ENCODE measurements at places on chromosomes 4 and X. TPM values are rescaled to one million over a fixed set of nuclear protein-coding genes. Genes with fewer than 3 reads are reported as not detected.

The GABRQ gene
- total RNA-seq: 0.09 TPM

The PITX2 gene
- 0.33 TPM for total RNA-seq

The SHISA3 gene
- 0.28 TPM for total RNA-seq

The FAM13A gene
- 9.3 TPM for total RNA-seq

The IL2 gene
- total RNA-seq: 4.2 TPM

The SH3BGRL gene
- 110 TPM for total RNA-seq

The CC2D2A gene
- 3.3 TPM for total RNA-seq

The GPR173 gene
- 0.61 TPM for total RNA-seq

The ASB12 gene
- total RNA-seq: 0.09 TPM

The OCIAD2 gene
- 106 TPM for total RNA-seq

The EDA2R gene
- total RNA-seq: 2.2 TPM

GRCh38 chr4:163350672-163351071 is 7.0 kb downstream of the NPY5R start:
- H3K27me3 ChIP-seq: peaks cover 2% of the 10 kb centered on the region
- H3K4me1 ChIP-seq: no peaks in the 10 kb centered on the region
- no peak for DNase-seq
- H3K36me3 ChIP-seq: no peaks in the 10 kb centered on the region
- no peak overlapping the region for H3K4me3 ChIP-seq

GRCh38 chr4:43089730-43090129 is 197.2 kb downstream of the GRXCR1 start:
- H3K4me1 ChIP-seq: no peaks in the 10 kb centered on the region
- no peak overlapping the region for H3K4me3 ChIP-seq
- H3K27ac ChIP-seq: no peak overlapping the region
- DNase-seq: no peak

DNA sequence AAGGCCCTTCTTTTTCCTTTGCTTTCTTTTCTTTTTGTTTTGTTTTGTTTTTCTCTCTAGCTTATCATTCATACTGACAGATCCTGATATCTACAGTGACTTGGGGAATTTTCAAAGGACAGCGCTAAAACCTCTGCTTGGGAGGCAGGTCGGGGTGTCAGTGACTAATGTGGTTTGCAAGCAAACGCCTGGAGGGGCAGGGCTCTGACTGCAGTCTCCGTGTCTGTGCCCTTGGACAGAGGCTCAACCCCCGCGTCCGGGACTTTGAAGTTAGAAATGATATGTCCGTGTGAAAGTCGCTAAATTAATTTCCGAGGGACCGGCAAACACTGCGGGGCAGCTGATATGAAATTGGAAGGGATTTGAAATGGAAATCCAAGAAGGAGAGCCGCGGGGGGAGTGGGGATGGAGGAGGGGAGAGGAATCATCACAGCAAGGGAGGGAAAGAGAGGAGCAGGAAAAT is 312.4 kb downstream of the DHRSX start:
- no peaks in the 10 kb centered on the region for H3K4me1 ChIP-seq
- H3K27ac ChIP-seq: no peak overlapping the region
- H3K27me3 ChIP-seq: no peaks in the 10 kb centered on the region
- no peak for DNase-seq

GRCh38 chr4:81876106-81876505 is 404.4 kb upstream of the RASGEF1B start:
- DNase-seq: no peak
- no peak overlapping the region for H3K27ac ChIP-seq
- no peaks in the 10 kb centered on the region for H3K4me1 ChIP-seq
- H3K27me3 ChIP-seq: no peaks in the 10 kb centered on the region
- no peak overlapping the region for H3K4me3 ChIP-seq

DNA sequence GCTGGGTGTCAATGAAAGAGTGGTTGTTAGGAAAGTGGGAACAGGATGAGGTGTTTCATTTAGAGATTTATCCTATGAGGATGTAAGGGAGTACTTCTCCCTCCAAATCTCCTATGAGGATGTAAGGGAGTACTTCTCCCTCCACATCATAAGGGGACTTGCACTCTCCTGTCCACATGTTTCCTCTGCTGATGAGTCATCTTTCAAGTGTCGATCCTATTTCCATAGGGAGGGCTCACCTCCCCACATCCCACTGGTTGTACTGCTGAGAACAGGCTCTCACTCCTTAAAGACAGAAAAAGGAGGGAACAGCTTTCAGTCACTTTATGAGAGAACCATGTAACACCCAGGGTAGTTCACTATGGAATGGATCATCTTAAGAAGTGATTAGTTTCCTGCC is 65.0 kb downstream of the INPP4B start:
- no peaks in the 10 kb centered on the region for H3K4me1 ChIP-seq
- no peaks in the 10 kb centered on the region for H3K27me3 ChIP-seq
- no peak for DNase-seq
- H3K36me3 ChIP-seq: no peaks in the 10 kb centered on the region

GRCh38 chr4:165472943-165473676 is 94.3 kb downstream of the CPE start:
- H3K4me1 ChIP-seq: no peaks in the 10 kb centered on the region
- no peaks in the 10 kb centered on the region for H3K27me3 ChIP-seq
- DNase-seq: no peak
- H3K4me3 ChIP-seq: no peak overlapping the region
- no peak overlapping the region for H3K27ac ChIP-seq

- no peak overlapping the region for H3K4me3 ChIP-seq
- H3K27me3 ChIP-seq: no peaks in the 10 kb centered on the region
- no peak overlapping the region for H3K27ac ChIP-seq
- DNase-seq: no peak
Measured at GRCh38 chr4:19259920-19260319, 991.8 kb upstream of the SLIT2 start.

DNA sequence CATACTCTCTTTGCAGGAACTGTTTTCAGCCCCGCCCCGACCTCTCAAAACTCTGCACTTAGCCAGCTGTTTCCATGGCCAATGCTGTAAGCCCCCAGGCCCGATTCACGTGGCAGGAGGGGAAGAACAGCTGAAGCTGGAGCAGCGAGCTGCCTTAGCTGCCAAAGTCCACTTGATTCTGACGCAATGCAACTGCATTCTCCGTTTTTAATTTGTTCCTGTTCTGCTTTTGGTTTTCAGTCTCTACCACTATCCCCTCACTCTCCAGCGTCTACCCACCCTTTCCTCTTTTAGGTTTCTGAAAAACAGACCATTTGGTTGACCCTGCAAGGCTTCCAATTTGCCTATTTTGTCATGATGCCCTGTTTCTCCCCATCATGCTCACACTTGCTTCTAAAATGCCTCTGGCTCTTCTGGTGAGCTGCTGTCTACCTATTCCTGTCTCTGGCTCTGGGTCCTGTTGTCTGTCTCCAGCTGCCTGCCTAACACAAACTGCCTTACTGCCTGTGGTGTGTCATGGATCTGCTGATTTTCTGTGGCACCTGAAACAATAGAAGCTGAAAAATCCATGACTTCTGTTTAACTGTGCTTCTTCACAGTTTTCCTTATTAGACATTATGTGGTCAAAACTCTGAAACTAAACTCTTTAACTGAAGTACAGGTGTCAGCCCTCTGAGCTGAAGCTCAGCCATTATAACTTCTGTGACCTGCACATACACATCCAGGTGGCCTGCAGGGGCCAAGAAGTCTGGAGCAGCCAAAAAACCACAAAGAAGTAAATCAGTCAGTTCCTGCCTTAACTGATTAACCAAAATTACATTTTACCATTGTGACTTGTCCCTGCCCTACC is 160.5 kb upstream of the AGTR2 start:
- H3K4me1 ChIP-seq: no peaks in the 10 kb centered on the region
- no peaks in the 10 kb centered on the region for H3K27me3 ChIP-seq
- no peak for DNase-seq
- no peaks in the 10 kb centered on the region for H3K36me3 ChIP-seq

- H3K27me3 ChIP-seq: peaks cover 16% of the 10 kb centered on the region
- peaks cover 24% of the 10 kb centered on the region for H3K4me1 ChIP-seq
- no peak overlapping the region for H3K27ac ChIP-seq
- no peak overlapping the region for H3K4me3 ChIP-seq
- DNase-seq: no peak
Measured at GRCh38 chrX:9878146-9878820, 88.9 kb upstream of the CLDN34 start.

DNA sequence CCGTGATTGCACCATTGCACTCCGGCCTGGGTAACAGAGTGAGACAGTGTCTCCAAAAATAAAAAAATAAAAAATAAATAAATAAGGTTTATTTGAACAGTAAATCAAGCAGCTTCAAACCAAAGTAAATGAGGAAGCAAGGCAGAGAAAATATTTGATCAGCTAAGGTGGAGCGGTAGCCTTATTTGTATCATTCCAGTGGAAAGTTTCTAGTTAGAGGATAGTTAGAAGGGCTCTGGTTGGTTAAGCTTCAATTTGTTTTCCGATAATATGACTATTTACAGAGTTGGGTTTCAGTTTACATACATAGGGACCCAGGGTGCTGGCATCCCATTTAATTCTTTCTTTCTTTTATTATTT is 21.8 kb upstream of the OPHN1 start:
- no peak for DNase-seq
- H3K27ac ChIP-seq: no peak overlapping the region
- H3K36me3 ChIP-seq: no peaks in the 10 kb centered on the region
- H3K4me3 ChIP-seq: no peak overlapping the region
- no peaks in the 10 kb centered on the region for H3K27me3 ChIP-seq

GRCh38 chrX:72050011-72050410 is 81.7 kb downstream of the RTL5 start:
- no peaks in the 10 kb centered on the region for H3K36me3 ChIP-seq
- H3K27ac ChIP-seq: no peak overlapping the region
- no peak for DNase-seq
- no peak overlapping the region for H3K4me3 ChIP-seq

GRCh38 chr4:171130256-171130801 is 682.9 kb upstream of the GALNTL6 start:
- H3K4me1 ChIP-seq: no peaks in the 10 kb centered on the region
- no peak overlapping the region for H3K27ac ChIP-seq
- H3K4me3 ChIP-seq: no peak overlapping the region
- DNase-seq: no peak
- no peaks in the 10 kb centered on the region for H3K36me3 ChIP-seq

- no peak overlapping the region for H3K4me3 ChIP-seq
- no peak for DNase-seq
- no peaks in the 10 kb centered on the region for H3K36me3 ChIP-seq
- no peaks in the 10 kb centered on the region for H3K4me1 ChIP-seq
Measured at GRCh38 chrX:1330605-1331004, 6.0 kb upstream of the IL3RA start.

DNA sequence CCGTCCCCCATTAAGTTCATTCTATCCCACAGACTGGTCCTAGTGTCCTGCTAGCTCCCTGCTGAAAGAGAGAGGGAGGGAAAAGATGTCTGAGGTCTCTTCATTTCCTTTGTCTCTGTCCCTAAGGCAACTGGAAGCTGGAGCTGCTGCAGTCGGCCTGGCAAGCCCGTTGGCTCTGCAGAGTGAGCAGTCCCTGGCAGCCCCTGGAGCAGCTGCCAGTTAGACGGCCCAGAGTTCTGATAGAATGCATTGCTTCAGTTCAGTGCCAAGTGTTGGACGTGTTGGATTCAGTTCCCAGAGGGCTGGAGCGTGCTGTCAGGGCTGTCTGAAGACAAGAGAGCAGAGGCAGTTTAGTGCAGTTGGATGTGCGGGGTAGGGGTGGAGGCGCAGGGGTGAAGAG is 975 bp downstream of the KCNE5 start:
- no peak overlapping the region for H3K27ac ChIP-seq
- H3K4me3 ChIP-seq: no peak overlapping the region
- no peaks in the 10 kb centered on the region for H3K36me3 ChIP-seq
- no peaks in the 10 kb centered on the region for H3K27me3 ChIP-seq

DNA sequence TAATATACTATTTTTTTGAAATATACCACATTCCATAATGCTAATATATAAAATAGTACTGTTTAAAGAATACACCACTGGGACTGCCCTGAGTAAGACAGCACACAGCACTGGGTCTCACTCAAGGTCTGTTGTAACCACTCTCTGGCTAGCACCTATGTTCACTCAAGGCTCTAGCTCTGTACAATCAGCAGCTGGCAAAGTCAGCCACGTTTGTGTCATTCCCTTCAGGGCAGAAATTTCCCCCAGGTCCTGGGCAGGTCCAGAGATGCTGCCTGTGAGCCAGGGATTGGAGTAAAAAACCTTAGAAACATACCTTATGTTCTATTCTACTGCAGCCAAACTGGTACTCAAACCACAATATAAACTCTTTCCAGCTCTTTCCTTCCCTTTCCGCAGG is 1160.2 kb upstream of the ADGRL3 start:
- H3K36me3 ChIP-seq: no peaks in the 10 kb centered on the region
- H3K4me3 ChIP-seq: no peak overlapping the region
- DNase-seq: no peak
- no peaks in the 10 kb centered on the region for H3K4me1 ChIP-seq
- no peaks in the 10 kb centered on the region for H3K27me3 ChIP-seq

DNA sequence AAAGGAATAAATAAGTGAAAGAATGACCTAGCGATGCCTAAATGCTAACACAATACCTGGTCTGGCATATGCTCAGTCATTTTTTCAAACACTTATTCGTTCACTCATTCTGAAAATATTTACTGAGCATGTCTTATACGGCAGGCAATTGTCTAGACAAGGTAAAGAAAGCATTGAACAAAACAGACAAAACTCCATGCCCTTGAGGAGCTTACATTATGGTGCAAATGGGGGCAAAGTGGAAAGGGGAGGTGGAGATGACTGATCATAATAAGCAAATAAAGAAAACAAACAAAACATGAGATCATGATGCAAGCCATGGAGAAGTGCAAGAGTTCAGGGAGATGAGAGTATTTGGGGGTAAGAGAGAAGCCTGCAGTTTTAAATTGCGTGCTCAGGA is 334.6 kb upstream of the PPARGC1A start:
- no peaks in the 10 kb centered on the region for H3K27me3 ChIP-seq
- H3K4me1 ChIP-seq: no peaks in the 10 kb centered on the region
- no peak overlapping the region for H3K27ac ChIP-seq
- H3K36me3 ChIP-seq: no peaks in the 10 kb centered on the region
- DNase-seq: no peak

- DNase-seq: no peak
- no peaks in the 10 kb centered on the region for H3K27me3 ChIP-seq
- no peaks in the 10 kb centered on the region for H3K4me1 ChIP-seq
Measured at GRCh38 chr4:134160211-134160610, 41.4 kb downstream of the PABPC4L start.

- H3K4me3 ChIP-seq: no peak overlapping the region
- DNase-seq: no peak
- no peaks in the 10 kb centered on the region for H3K4me1 ChIP-seq
- no peaks in the 10 kb centered on the region for H3K36me3 ChIP-seq
- no peaks in the 10 kb centered on the region for H3K27me3 ChIP-seq
Measured at GRCh38 chrX:129193357-129193756, 329.9 kb downstream of the SMARCA1 start.

- no peaks in the 10 kb centered on the region for H3K27me3 ChIP-seq
- no peak for DNase-seq
- no peaks in the 10 kb centered on the region for H3K36me3 ChIP-seq
- H3K4me3 ChIP-seq: no peak overlapping the region
- H3K27ac ChIP-seq: no peak overlapping the region
Measured at GRCh38 chr4:126986828-126987227, 645.9 kb upstream of the INTU start.

- no peaks in the 10 kb centered on the region for H3K4me1 ChIP-seq
- no peak for DNase-seq
- no peak overlapping the region for H3K4me3 ChIP-seq
- H3K36me3 ChIP-seq: no peaks in the 10 kb centered on the region
- no peak overlapping the region for H3K27ac ChIP-seq
Measured at GRCh38 chr4:16977081-16977480, 78.6 kb upstream of the LDB2 start.

Data from thymus (tissue), 14 donors.